ENCODE measurements at places on chromosomes 6 and 20. TPM values are rescaled to one million over a fixed set of nuclear protein-coding genes. Genes with fewer than 3 reads are reported as not detected.

The ENPP3 gene
- polyA plus RNA-seq: 0.43 TPM

The PDYN gene
- not detected for polyA plus RNA-seq

The ZBTB12 gene
- polyA plus RNA-seq: 10.1 TPM

The SAMD5 gene
- polyA plus RNA-seq: 2.2 TPM

The OR2H1 gene
- not detected for polyA plus RNA-seq

The FAXC gene
- 28.0 TPM for polyA plus RNA-seq

The PBX2 gene
- polyA plus RNA-seq: 62.2 TPM

The HLA-DPA1 gene
- 51.6 TPM for polyA plus RNA-seq

The SMIM26 gene
- 117 TPM for polyA plus RNA-seq

The SNAP91 gene
- 2.4 TPM for polyA plus RNA-seq

The SIRPD gene
- polyA plus RNA-seq: 0.53 TPM

The SLA2 gene
- polyA plus RNA-seq: 0.38 TPM

The WFDC2 gene
- polyA plus RNA-seq: 430 TPM

The ENPP4 gene
- polyA plus RNA-seq: 11.6 TPM

The KIAA0408 gene
- polyA plus RNA-seq: 14.9 TPM

The RIMS4 gene
- polyA plus RNA-seq: 0.14 TPM

The MYT1 gene
- 0.13 TPM for polyA plus RNA-seq

The SLC32A1 gene
- polyA plus RNA-seq: not detected

The KCNK5 gene
- 3.1 TPM for polyA plus RNA-seq

The C20orf202 gene
- polyA plus RNA-seq: 0.09 TPM

The TREM1 gene
- polyA plus RNA-seq: 0.66 TPM

The CCR6 gene
- polyA plus RNA-seq: 0.20 TPM

The PGC gene
- polyA plus RNA-seq: not detected

The DPPA5 gene
- not detected for polyA plus RNA-seq

The RBM24 gene
- polyA plus RNA-seq: 22.4 TPM

The SLC22A16 gene
- 0.53 TPM for polyA plus RNA-seq

The MCHR2 gene
- polyA plus RNA-seq: not detected

The OLIG3 gene
- not detected for polyA plus RNA-seq

The CSTF1 gene
- 18.8 TPM for polyA plus RNA-seq

The TPD52L1 gene
- 160 TPM for polyA plus RNA-seq

The ARFGEF3 gene
- polyA plus RNA-seq: 1.3 TPM

The NEURL2 gene
- 11.7 TPM for polyA plus RNA-seq

The TLDC2 gene
- 0.33 TPM for polyA plus RNA-seq

The THEMIS gene
- polyA plus RNA-seq: 0.15 TPM

The FOXQ1 gene
- 9.0 TPM for polyA plus RNA-seq

The MAP7 gene
- polyA plus RNA-seq: 3.3 TPM

The LHFPL5 gene
- polyA plus RNA-seq: not detected

The OPN5 gene
- polyA plus RNA-seq: not detected

The WFDC10A gene
- not detected for polyA plus RNA-seq

Measured in urinary bladder (tissue), 4 donors.